Type B pancreatic cell (in vitro differentiated cells): ENCODE measurements at places on chromosomes 6 and 20.

- H3K4me3 ChIP-seq, result peak within 1 kb of the TSS; percentile 88
- peak within 1 kb of the TSS; percentile 46 for H3K27ac ChIP-seq
- H3K4me1 ChIP-seq, result peaks cover 6% of the 10 kb centered on the region
- peaks cover 59% of the 10 kb centered on the region for H3K27me3 ChIP-seq
- no peaks in the 10 kb centered on the region for H3K36me3 ChIP-seq
Measured at GRCh38 chr6:151493804-151494234, at the start of gene CCDC170. TSS of gene CCDC170 (plus strand) at chr6:151494017. CDS start at chr6:151494129, 112 bp downstream.

GRCh38 chr6:97501853-97502252 lies 218.8 kb upstream of the MMS22L start:
- H3K36me3 ChIP-seq, result no peaks in the 10 kb centered on the region
- no peaks in the 10 kb centered on the region for H3K4me1 ChIP-seq
- H3K27ac ChIP-seq, result no peak overlapping the region
- peaks cover 5% of the 10 kb centered on the region for H3K27me3 ChIP-seq
- no peak overlapping the region for H3K4me3 ChIP-seq

- DNase-seq, result no peak
- H3K27ac ChIP-seq, result no peak overlapping the region
- H3K36me3 ChIP-seq, result no peaks in the 10 kb centered on the region
- H3K27me3 ChIP-seq, result no peaks in the 10 kb centered on the region
- H3K4me3 ChIP-seq, result no peak overlapping the region
Measured at GRCh38 chr20:60754856-60755255, 497.2 kb upstream of the CDH4 start.

DNA sequence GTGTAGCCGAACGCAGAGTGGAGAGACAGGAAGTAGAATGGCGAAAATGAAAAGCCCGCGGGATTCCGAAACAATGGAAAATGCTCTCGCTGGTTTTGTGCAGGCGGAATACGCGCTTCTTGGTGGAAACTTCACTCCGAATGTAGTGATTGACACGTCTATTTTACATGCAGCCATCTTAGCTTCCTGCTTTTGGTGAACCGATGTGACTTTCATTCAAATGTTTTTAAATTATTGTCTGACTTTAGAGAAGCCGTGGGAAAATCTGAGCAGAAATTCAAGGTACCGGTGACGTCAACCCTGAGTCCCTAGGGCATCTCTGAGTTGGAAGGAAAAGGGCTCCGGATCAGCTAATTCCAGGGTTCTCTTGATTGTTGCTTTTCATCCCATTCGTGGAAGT lies 11.4 kb downstream of the GPX5 start:
- DNase-seq, result no peak
- peaks cover 16% of the 10 kb centered on the region for H3K27me3 ChIP-seq
- peaks cover 22% of the 10 kb centered on the region for H3K4me1 ChIP-seq
- peak overlapping the region; percentile 93 for H3K27ac ChIP-seq
- no peaks in the 10 kb centered on the region for H3K36me3 ChIP-seq

DNA sequence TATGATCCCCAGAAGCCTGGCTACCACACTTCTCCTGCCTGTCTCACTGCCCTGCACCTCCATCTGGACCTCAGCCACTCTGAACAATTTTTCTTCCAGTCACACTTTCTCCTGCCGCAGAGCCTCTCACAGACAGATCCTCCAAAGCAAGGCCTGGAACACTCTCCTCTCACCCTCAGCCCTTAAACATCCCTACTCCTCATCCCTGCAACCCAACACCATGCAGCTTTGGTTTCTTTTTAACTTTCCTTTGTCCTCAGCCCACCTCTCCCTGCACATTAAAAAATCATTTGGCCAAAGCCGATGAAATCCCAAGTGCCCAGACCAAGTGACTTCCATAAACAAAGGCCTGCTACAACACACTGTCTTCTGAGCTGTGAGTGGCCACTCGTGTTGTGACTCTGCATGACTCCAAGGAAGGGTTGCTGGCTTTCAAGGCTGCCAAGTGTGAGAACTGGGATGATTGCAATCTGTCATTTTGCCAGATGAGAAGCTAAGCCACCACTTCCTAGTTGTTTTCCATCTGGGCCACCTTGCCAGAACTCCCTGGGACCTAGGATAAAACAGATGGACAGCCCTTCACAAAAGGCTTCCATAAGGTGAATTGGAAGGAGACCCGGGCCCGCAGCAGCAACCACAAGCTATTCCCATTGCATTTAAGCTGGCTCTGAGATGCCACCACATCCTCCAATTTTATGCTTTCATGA lies 144.4 kb upstream of the SSTR4 start:
- H3K4me1 ChIP-seq, result peaks cover 5% of the 10 kb centered on the region
- H3K27me3 ChIP-seq, result peaks cover 50% of the 10 kb centered on the region
- no peak overlapping the region for H3K4me3 ChIP-seq

GRCh38 chr6:43915208-43915869 lies 145.3 kb downstream of the VEGFA start:
- H3K27ac ChIP-seq, result peak overlapping the region; percentile 36
- no peak for DNase-seq

DNA sequence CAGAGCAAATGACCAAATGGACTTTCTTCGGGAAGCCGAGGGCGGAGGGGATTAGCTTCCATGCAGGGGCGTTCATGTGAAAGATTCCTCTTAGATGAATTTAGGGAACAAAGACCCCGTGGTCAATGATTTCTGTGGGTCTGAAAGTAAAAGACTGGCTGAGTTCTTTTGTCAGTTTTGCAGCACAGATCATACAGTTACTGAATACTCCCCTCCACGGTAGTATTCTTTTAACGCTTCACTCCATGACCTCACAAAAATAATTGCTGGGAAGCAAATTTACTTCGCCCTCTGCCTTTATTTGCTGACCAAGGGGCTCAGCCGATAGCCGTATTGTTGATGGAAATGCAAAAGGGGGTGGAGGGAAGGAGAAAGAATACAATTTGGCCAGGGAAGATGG lies 86.0 kb upstream of the SALL4 start:
- H3K4me1 ChIP-seq, result peaks cover 16% of the 10 kb centered on the region
- no peaks in the 10 kb centered on the region for H3K36me3 ChIP-seq
- peaks cover 4% of the 10 kb centered on the region for H3K27me3 ChIP-seq
- no peak overlapping the region for H3K27ac ChIP-seq

DNA sequence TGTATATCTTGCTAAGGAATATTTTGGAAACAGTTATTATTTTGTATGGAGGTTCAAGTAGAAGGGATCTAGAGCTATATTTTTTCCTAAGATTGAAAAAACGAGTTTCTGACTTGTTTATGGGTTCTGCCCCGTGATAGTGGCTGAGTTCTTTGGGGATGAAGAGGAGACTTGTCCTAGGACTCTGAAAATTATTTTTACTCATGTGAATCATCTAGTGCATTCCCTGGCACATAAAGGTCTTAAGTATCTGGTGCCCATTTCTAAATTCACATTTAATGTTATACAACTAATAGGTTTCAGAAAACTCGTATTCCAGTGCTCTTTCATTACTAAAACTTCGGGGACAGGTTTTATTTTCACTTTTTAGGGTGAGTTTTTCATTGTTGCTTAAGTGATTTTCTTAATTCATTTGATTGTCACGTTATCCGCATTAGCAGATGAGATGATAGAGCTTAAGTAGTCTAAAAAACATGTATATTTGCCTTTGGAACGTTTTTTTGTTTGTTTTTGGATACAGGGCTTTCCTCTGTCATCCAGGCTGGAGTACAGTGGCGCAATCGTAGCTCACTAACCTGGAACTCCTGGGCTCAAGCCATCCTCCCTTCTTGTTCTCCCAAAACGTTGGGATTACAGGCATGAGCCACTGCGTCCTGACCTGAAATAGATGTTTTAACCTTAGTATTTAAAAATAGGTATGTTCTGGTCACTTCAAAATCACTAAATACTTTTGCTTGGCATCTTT lies 2.1 kb downstream of the NFYA start:
- peaks cover 7% of the 10 kb centered on the region for H3K36me3 ChIP-seq
- no peaks in the 10 kb centered on the region for H3K27me3 ChIP-seq
- peak overlapping the region; percentile 98 for H3K27ac ChIP-seq
- peaks cover 19% of the 10 kb centered on the region for H3K4me1 ChIP-seq
- H3K4me3 ChIP-seq, result peak overlapping the region; percentile 91
- no peak for DNase-seq
